ENCODE measurements at places on chromosomes 1 and 21. TPM values are rescaled to one million over a fixed set of nuclear protein-coding genes. Genes with fewer than 3 reads are reported as not detected.

Gene PM20D1
- not detected for total RNA-seq

Gene APOBEC4
- 0.12 TPM for total RNA-seq

Gene ETNK2
- total RNA-seq = 40.3 TPM

Gene BEST4
- total RNA-seq = 1.1 TPM

Gene C1orf94
- total RNA-seq = not detected

Gene GRIK3
- 0.56 TPM for total RNA-seq

Gene ZMYND12
- 4.7 TPM for total RNA-seq

Gene IGSF5
- not detected for total RNA-seq

Gene FMN2
- 4.2 TPM for total RNA-seq

Gene S100A12
- not detected for total RNA-seq

Gene PRAMEF7
- not detected for total RNA-seq

All from ovary (tissue), 10 donors.